ENCODE measurements at places on chromosomes 12 and 14. TPM values are rescaled to one million over a fixed set of nuclear protein-coding genes. Genes with fewer than 3 reads are reported as not detected.
A peak's percentile ranks its signal among the peaks of the same experiment; 100 is the strongest.

Gene B4GALNT3
- total RNA-seq: 6.7 TPM

- DNase-seq: peak; percentile 62
Measured at GRCh38 chr14:75454963-75455546, 27.2 kb downstream of the JDP2 start.

Gene LRRC43
- 1.7 TPM for total RNA-seq

GRCh38 chr12:52837413-52837741 lies 3.3 kb upstream of the KRT79 start:
- peak; percentile 52 for DNase-seq

DNA sequence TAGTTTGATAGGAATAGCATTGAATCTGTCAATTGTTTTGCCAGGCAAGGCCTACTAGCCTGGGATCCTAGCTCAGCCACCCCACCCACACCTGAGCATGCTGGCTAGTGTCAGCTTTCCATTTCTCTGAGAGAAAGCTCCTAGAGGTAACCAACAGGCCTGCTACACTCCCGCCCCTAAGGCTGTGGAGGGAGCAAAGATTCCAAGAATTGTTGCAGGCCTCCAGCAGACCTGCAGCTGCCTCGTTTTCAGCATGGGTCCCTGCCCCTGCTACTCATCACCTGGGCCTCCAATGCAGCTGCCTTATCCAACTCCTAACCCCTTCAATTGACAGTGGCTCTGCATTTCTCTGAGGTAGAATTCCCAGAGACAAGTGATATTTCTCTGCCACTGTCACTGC lies 852.4 kb upstream of the MDGA2 start:
- no peak for DNase-seq

DNA sequence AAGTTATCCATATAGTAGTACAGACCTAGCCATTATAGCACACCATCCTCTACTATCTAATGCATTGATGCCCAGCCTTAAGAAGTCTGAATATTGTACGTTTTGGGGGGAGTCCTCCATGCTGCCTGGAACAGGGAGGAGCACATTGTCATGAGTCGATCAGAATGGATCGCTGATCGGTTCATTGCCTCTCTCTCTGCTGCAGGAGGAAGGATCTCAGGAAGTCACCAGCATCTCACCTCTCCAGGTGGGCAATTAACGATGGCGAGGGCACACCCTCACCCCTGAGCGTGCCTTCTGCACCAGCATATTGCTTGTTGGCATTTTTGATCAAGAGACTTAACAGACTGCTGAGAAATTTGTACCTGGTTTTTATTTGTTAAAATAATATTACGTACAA lies 11.5 kb downstream of the CCND2 start:
- DNase-seq: no peak
